B cell (primary cell): ENCODE measurements at places on chromosomes 6 and 20. TPM values are rescaled to one million over a fixed set of nuclear protein-coding genes. Genes with fewer than 3 reads are reported as not detected.

The SAMD3 gene
- total RNA-seq, result 0.57 and 2.5 TPM in 2 replicates

The QRSL1 gene
- 38.5 and 42.1 TPM in 2 replicates for total RNA-seq

The TNFRSF6B gene
- not detected in 2 replicates for total RNA-seq

GRCh38 chr6:122640366-122640765 lies 30.2 kb downstream of the PKIB start:
- DNase-seq, result no peak

GRCh38 chr6:90502866-90503407 lies 83.9 kb downstream of the MAP3K7 start:
- DNase-seq, result no peak

GRCh38 chr6:69398729-69399128 lies 398.1 kb downstream of the LMBRD1 start:
- DNase-seq, result no peak
